ENCODE measurements at places on chromosomes 1 and 21.
A peak's percentile ranks its signal among the peaks of the same experiment; 100 is the strongest.

- no peak for DNase-seq
Measured at GRCh38 chr1:84370831-84371394, 27.4 kb upstream of the DNASE2B start.

DNA sequence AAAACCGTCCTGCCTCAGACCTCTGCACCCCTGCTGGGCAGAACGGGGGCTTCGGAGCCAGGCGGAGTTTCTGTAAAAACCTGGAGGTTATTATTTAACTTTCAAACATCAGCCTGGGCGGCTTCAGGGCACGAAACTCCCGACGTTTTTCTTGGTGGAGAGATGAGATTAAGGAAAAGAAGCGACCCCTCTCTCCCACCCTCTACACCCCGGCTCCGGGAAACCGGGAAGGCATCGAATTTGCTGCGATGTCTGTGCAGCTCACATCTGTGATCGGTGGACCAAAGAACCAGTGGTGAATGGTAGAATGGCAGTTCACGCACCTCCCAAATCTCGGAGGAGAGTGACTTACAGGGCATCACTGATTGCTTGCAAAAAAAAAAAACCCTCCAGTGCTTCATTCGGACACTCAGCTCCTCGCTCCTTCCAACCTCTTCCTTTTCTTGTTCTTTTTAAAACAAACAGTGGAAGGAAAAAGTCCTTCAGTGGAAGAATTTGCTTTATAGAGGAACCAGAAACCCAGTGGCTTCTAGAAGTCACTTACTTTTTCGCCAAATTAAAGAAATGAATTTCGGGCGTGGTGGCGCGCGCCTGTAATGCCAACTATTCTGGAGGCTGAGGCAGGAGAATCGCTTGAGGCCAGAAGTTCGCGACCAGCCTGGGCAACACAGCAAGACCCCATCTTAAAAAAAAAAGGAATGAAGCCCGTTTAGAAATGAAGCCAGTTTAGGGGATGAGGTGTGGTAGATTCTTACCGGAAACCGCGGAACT is 884 bp downstream of the PHACTR4 start:
- peak; percentile 20 for DNase-seq

- no peak for DNase-seq
Measured at GRCh38 chr1:173507205-173507846, 30.2 kb downstream of the PRDX6 start.

DNA sequence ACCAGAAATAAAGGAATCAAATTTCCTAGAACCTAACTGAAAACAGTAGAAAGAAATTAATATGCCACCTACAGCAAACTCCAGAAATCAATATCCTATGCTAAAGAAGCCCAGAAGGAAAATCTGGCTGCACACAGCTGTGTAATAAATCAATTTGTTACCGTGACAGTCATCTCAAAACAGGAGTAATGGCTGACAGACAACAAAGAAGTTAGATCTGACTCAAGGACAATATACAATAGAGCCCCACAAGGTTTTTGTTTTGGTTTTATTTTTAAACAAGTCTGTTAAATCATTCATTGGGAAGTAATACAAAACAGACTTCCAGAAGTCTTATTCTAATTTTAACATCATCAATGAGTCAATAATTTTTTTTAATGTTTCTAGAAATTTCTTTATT is 168.4 kb downstream of the RERE start:
- DNase-seq: no peak

GRCh38 chr1:228812961-228813360 is 77.7 kb downstream of the RHOU start:
- no peak for DNase-seq

DNA sequence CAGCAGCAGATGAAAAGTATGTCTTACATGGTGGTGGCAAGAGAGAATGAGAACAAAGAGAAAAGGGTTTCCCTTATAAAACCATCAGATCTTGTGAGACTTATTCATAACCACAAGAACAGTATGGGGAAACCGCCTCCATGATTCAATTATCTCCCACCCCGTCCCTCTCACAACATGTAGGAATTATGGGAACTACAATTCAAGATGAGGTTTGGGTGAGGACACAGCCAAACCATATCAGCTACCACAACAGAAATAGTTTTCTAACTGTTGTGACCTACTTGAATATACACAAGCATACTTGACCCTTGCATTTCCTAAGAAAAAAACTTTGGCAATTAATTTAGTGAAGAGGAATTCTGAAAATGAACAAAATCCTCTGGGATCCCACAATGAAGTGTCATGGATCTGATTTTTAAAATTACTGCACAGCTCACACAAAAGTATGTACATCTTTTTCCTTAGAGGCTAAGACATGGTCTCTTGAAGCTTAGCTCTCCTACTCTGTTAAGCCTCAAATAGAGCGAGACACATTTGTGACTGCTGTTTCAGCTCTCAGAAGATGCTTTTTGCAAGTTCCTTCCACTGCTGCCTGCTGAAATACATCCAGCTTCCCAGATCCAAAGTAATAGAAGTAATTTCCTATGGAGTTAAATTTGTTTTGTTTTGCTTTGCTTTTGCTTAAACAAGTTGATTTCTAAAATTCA is 265.8 kb downstream of the DPYD start:
- no peak for DNase-seq

DNA sequence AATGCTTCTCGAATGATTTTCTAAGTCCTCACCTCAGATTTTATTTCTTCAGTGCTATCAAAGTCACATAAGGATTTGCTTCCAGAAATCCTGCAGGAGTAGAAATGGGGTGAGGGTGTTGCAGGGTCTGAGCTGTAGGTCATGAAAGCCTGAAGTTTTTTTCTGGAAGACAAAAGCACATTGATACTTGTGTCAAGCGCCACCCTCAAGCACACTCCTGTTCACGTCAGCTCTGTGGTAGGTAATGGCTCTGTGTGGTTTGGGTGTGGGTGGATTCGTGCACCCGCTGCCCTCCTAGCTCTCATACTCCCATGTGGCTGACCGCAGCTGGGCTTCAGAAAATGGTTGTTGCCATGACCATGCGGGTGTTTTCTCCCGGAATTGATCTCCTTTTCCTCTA is 39.9 kb downstream of the AKNAD1 start:
- no peak for DNase-seq

GRCh38 chr1:9823943-9824701 is at the start of gene CLSTN1:
Gene CLSTN1, minus strand, starts transcription at chr1:9823965. Its CDS starts 232 bp downstream, at chr1:9823733.
- peak; percentile 83 for DNase-seq

DNA sequence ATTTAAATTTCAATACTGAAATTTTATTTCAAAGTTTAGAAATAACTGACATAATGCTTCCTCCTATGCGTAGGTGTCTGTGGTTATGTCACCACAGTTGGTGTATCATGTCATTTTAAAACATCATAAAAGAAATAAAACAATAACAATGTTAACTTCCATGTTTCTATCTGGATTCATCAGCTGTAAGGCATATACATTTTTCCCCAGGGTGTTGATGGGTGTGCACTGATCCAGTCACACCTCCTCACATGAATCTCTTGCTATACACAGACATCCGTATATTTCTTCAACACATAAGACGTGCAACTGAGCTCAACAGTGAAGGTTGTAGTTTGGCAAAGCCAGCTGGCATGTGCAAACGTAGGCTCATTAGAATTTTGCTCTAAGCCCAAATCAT is 6.2 kb downstream of the KCNA3 start:
- no peak for DNase-seq

GRCh38 chr1:7008331-7008730 is 223.1 kb downstream of the CAMTA1 start:
- DNase-seq: no peak

DNA sequence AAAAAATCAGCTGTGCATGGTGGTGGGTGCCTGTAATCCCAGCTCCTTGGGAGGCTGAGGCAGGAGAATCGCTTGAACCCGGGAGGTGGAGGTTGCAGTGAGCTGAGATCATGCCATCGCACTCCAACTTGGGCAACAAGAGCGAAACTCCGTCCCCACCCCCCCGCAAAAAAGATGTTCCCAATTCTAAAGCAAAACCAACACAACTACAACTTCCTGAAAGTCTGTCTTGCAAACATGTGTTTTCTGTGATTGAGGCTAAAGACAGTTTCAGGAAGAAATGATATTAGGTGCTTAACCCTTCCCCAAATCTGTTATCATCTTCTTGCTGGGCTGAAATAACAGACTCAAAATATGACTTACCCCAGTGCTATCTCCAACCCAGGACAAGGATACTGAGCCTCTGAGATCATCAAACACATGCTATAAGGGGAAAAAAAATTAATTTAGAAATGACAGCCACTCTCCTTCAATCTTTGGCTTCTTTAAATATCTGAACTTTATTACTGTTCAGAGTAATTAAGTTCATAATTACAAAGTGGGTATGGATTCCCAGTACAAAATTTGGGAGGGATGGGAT is 28.5 kb downstream of the SORT1 start:
- DNase-seq: no peak
